Vagina (tissue), 2 donors: ENCODE measurements at places on chromosomes 7 and 10.

- DNase-seq, result peak; percentile 79
- no peak overlapping the region for H3K4me3 ChIP-seq
- H3K36me3 ChIP-seq, result no peaks in the 10 kb centered on the region
- no peak overlapping the region for H3K27ac ChIP-seq
- no peaks in the 10 kb centered on the region for H3K4me1 ChIP-seq
Measured at GRCh38 chr10:48535416-48536155, 69.3 kb downstream of the ARHGAP22 start.

- no peaks in the 10 kb centered on the region for H3K4me1 ChIP-seq
- no peaks in the 10 kb centered on the region for H3K36me3 ChIP-seq
- H3K27ac ChIP-seq, result no peak overlapping the region
- H3K4me3 ChIP-seq, result no peak overlapping the region
Measured at GRCh38 chr10:71501402-71501801, 104.7 kb downstream of the CDH23 start.

DNA sequence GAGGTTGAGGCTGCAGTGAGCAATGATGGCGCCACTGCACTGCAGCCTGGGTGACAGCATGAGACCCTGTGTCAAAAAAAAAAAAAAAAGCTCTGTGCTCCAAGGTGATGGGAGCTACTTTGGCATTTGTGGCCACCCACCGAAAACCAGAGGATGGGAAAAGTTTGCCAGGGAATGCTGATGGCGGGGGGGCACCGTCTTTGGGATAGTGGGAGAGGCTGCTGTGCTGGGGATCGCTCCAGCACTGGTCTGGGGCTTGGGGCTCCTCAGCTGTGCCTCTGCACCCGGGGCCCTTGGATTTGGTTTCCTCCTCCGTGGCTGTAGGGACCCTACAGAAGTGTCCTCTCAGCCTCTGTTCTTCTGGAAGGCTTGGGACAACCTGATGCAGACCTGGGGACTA is 11.7 kb upstream of the RAMP3 start:
- H3K4me1 ChIP-seq, result no peaks in the 10 kb centered on the region
- no peaks in the 10 kb centered on the region for H3K36me3 ChIP-seq
- H3K27ac ChIP-seq, result no peak overlapping the region
- H3K27me3 ChIP-seq, result no peaks in the 10 kb centered on the region
- no peak overlapping the region for H3K4me3 ChIP-seq

DNA sequence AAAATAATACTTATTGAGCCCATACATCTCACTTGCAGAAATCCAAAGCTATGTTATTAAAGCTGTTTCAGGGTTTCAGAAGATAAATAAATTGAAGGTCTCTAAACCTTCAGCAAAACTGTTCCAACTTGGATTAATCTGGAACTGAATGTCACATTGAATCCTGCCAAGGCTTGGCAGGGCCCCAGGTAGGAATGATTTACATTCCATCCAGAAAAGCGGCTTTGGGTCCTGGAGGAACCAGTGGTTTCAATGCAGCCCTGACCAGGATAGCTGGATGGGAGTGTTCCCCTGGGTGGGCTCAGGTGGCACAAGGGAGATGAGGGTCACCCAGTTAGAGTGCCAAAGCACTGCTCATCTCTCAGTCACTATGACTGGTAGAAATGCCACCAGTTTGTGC is 37.0 kb upstream of the TMEM72 start:
- no peak overlapping the region for H3K4me3 ChIP-seq
- H3K27ac ChIP-seq, result no peak overlapping the region
- H3K36me3 ChIP-seq, result no peaks in the 10 kb centered on the region
- H3K4me1 ChIP-seq, result peaks cover 7% of the 10 kb centered on the region
- no peaks in the 10 kb centered on the region for H3K27me3 ChIP-seq

DNA sequence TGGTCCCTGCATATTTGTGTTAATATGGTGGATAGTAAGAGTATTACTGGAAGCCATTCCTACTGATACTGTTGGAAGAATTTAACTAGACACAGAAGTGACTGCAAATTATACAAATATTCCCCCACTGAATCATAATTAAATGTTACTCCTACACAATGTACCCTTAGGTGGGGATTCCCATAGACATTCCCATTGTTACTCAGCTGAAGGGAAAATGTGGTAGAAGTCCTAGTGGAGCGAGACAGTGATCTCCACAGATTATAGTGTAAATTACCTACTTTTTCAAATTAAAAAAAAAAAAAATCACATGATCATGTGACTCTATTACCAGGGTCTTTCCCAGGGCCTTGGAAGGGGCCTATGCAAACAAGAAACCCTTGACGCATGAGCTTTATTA is 611.8 kb downstream of the LRMDA start:
- no peak overlapping the region for H3K27ac ChIP-seq
- no peak for DNase-seq
- H3K4me1 ChIP-seq, result no peaks in the 10 kb centered on the region
- no peaks in the 10 kb centered on the region for H3K27me3 ChIP-seq
- H3K36me3 ChIP-seq, result no peaks in the 10 kb centered on the region

DNA sequence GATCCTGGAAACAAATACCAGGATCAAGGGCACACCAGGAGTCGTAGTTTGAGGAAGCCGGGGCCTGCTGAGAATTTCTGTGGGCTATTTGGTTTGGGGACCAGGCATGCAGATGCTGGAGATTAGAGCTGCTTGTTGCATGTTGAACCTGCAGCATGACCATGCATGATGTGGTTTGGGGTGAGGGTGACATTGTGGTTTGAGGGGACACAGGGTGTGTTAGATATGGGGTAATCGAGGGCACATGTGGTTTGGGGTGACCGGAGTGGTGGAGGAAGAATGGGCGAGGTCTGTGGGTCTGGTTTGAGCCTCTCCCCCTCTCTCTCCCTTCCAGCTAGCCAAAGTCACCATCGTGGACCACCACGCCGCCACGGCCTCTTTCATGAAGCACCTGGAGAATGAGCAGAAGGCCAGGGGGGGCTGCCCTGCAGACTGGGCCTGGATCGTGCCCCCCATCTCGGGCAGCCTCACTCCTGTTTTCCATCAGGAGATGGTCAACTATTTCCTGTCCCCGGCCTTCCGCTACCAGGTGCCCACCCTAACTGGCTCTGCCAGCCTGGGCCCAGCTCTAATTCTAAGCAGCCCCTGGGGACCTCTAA is 10.2 kb downstream of the NOS3 start:
- no peak for DNase-seq
- peaks cover 8% of the 10 kb centered on the region for H3K4me1 ChIP-seq
- H3K4me3 ChIP-seq, result no peak overlapping the region
- no peaks in the 10 kb centered on the region for H3K36me3 ChIP-seq

GRCh38 chr10:44362866-44363711 is 21.8 kb downstream of the CXCL12 start:
- no peak for DNase-seq
- peaks cover 4% of the 10 kb centered on the region for H3K4me1 ChIP-seq
- H3K4me3 ChIP-seq, result no peak overlapping the region
- H3K36me3 ChIP-seq, result no peaks in the 10 kb centered on the region
